ENCODE measurements at places on chromosomes 4 and X.
A peak's percentile ranks its signal among the peaks of the same experiment; 100 is the strongest.

- no peak for DNase-seq
Observed at GRCh38 chr4:109721033-109721432, 8.8 kb downstream of the PLA2G12A start.

DNA sequence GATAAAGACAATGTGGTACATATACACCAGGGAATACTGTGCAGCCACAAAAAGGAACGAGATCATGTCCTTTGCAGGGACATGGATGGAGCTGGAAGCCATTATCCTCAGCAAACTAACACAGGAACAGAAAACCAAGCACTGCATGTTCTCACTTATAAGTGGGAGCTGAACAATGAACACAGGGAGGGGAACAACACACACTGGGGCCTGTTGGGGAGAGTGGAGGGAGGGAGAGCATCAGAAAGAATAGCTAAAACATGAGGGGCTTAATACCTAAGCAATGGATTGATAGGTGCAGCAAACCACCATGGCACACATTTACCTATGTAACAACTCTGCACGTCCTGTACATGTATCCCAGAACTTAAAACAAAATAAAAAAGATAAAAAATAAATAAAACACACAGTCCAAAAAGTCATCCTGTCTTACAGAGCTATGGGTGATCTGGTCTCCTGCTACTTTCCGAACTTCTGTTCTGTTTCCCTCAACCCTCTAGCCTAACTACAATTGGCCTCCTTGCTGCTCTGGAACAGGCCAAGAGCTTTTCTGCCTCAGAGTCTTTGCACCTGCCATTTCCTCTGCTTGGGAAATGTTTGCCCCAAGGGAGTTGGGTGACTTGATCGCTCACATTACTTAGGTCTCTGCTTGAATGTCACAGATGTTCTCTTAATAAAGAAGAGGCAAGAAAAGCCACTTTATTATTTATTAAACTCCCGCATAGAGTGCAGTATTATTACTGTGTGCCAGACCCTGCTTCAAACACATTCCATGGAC lies 1.1 kb upstream of the CD38 start:
- no peak for DNase-seq

- DNase-seq, result no peak
Observed at GRCh38 chr4:77950203-77950602, 87.6 kb downstream of the MRPL1 start.

- no peak for DNase-seq
Observed at GRCh38 chrX:30714138-30714537, 60.9 kb downstream of the GK start.

DNA sequence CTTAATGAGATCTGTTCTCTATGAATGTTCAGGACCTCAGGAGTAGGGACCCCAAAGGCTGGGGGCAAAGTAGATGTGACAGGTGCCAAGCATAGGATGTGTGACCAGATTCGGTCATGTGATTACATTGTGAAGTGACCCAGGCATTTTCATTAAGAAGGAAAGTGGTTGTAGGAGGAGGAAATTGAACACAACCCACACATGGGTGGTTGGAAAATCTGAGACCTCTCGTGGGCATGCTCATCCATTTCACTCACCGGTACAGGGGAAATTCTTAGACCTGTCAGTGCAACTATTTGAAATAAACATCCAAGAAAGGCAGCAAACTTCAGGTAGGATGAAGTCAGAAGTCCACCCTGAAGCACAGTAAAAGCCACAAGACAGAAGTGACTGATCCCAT lies 43.5 kb upstream of the CD99 start:
- DNase-seq, result no peak

DNA sequence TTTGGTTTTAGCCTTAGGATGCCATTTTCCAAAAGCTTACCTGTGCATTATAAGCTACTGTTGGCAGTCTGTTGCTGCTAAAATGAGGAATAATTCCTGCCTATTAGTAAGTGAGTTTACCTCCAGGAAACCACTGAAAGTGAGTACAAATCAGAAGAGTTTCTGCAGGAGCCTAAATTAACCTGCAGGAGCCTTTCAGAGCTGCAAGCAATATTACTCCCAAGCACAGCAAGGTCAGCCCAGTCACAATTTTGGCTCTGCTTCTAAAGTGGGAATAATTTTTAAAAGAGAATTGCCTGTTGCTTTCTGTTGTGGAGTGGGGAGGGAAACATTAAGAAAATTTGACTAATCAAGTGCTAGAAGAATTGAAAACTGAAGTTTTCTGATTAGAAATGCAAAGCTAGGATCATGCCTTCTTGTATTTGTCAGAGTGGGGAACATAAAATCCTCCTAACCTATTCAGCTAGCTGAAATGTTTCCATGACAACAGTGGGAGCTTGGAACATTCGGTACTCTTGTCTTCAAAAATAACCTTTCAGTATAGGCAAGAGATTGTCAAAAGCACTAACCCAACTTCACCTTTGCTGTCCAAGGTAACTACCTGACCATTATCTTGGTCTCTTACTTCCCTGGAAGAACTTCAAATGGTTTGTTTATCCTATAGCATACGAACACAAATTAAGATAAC lies 193.2 kb downstream of the COMMD8 start:
- no peak for DNase-seq

DNA sequence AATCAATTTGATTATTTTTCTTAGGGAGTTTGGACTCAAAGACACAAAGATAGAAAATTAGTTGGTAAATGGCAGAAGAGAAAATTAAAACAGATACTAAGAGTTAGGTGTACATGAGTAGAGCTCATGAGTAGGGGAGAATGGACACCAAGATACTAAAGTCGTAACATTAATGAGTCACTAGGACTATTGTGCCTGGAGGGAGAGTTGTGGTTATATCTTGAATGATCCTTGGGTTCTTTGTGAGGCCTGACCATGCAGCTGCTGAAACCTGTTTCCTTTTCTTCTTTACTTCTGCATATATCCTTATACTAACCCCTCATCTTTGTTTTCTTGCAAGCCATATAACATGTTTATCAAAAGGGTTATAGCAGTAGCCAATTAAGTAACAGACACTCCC lies 532.8 kb downstream of the RPA4 start:
- DNase-seq, result no peak

DNA sequence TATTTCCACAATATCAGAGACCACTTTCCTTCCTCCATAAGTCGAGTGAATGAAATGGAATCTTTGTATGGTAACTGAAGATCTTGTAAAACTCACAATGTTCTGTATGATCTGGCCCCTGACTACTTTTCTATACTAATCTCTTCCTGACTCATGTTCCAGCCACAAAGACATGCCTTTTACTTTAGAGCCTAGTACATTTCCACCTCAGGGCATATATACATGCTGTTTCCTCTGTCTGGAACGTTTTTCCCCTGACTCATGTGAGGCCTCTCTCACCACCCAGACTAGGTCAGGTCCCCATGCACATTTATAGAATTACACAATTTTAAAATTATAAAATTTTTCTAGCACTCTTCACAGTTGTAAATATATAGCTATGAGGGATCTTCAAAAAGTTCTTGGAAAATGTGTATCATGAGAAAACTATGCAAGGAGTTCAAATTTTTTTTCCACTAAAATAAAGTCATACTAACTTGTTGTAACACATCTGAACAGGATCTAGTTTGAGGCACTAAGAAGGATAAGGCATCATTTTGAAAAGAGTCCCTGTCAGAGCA lies 208.8 kb downstream of the SH2D1A start:
- DNase-seq, result peak; percentile 29

GRCh38 chrX:66005830-66006449 lies 33.9 kb downstream of the VSIG4 start:
- DNase-seq, result no peak

DNA sequence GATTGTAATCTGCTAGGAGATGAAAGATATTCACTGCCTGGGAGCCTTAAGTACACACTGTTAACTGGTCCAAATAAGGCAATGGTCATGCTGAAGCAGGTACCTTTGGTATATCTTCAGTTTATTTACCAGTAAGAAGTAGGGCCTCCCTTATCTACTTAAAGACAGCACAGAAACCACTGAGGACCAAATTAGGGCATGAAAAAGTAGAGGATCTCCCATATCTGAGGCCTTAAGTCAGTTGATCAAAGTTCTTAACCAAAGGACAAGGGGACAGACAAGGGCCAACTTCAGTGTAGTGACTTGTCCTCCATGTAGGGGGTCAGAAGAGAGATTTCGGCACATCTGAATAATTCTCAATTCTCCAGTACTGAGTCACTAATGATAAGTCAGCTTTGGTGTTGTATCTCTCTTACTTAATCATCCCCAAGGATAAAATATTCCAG lies 59.1 kb downstream of the AMELX start:
- no peak for DNase-seq

DNA sequence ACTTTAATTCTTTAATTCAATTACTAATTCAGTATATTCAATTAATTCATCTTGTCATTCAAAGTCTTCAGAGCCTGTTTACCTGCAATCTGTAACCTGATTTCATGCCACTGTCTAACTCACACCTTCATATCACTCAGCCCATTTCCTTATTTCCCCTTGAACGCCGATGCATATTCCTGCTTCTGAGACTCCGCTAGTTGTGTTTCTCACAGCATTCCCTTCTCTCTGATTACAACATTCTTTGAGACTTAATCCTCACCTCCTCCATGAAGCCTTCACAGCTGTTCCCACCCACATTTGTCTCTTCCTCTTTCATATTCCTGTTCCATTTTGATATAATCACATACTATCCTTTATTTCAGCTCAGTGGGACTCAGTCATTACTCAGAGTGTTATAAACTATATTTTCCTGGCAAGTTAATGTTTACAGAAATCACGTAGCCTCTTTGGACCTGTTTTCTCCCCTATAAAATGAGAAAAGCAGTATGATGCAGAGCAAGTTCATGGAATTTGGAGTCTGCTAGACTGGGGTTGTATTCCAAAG lies 69.0 kb downstream of the MAP9 start:
- DNase-seq, result no peak

DNA sequence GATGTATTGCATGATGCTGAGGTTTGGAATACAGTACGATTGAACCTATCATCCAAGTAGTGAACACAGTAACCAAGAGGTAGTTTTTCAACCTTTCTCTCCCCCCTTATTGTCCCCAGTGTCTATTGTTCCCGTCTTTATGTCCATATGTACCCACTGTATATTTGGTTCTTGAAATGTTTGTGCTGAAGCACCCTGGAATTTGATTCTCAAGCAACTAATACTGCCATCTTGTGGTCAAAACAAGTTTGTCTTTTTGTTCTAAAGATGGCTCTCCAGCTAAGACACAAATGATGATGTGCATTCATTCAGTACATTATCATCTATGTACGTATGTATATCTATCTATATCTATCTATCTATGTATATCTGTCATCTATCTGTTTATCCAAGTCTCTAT lies 33.5 kb upstream of the DCX start:
- DNase-seq, result no peak

DNA sequence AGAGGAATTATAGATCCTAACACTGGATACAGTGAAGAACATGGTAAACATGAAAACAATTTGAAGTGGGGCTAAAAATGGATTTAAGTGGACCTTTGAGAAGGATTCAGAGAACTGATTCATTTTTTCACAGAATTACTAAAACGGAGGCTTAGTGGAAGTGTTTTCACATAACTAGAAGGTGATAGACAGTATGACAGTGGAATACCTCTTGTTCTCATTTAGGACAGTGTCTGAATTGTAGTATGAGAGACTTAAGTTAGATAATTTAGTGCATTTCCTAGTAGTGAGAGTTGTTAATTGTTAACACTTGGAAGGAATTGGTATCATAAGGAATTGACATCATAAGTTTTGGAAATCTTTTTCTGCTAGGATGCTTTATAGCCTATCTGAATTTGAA lies 64.1 kb downstream of the FIP1L1 start:
- DNase-seq, result no peak

- DNase-seq, result no peak
Observed at GRCh38 chrX:99371976-99372595, 1038.0 kb downstream of the PCDH19 start.

All from RWPE2 (cell line).